ENCODE measurements at places on chromosomes 1 and 21.

DNA sequence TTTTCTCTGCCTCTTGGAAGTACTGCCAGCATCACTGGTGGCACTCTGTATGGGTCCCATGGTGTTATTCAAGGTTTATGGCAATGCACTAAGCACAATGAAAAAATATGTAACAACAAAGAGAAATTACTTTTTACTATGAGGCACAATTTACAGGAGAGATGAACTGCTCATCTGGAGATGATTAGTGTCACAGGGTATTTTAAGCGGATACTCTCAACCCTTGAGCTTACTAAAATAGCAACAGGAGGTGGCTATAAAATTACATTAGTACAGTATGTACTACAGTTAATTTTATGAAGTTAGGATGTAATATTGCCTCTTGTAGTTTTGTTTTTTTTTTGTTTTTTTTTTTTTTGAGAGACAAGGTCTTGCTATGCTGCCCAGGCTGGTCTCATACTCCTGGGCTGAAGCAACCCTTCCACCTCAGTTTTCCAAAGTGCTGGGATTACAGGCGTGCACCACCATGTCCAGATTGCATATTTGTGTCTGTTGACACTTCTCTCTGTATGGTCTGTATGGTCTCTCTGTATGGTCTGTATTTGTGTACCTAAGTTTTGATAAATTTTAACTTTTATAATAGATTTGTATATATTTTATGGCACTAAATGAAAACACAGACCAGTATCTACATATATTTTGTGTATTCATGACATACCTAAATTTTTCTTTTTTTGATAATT, 175.6 kb upstream of the HP1BP3 start:
- no peak for ATAC-seq

DNA sequence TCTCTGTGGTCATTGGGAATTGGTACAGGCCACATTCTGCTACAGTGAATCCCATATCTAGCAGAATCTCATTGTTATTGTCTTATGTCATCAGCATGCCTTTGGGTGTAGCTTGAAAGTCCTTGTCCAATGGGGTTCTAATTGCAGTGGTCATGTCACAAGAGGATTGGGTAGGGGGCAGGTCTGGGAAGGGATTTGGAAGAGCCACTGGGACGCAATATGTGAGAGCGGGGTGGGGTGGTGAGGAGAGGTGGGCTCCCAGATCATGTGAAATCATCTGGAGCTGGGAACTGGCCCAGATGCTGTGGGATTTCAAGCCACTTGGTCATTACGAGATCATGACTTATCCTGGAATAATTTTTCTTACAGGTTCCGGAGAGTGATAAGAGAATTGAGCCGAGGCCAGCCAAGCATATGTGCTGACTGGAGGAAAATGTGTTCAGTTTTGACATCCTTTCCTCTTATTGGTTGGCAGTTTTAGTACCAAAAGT, 16.3 kb downstream of the CNIH3 start:
- no peak for ATAC-seq

DNA sequence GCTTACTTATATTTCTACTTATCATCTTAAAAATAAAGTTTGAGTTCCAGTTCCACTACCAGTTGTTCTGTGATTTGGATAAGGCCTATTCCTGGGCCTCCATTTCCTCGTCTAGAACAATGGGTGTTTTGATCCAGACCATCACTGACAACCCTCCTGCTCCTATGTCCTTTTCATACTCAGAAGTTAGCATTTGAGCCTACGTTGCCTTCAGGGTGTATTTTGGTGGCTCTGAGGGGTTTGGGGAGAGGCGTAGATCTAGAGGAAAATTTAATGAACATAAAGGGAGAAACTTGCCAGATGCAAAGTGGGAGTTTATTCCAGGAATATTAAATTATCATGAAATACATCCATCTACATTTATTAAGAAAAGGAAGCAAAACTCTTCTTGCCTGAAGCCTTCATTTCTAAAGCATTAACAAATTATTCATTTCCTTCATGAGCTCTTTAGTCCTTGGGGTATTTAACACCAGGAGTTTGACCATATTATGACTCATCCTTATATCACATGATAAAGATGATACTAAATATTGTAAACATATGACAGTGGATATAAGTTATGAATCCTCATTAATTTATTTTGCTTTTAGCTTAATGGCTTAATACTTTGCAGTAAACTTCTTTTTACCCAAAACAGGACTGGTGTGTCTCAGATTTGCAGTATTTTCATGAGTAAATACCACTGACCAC, 47.2 kb upstream of the SYT14 start:
- no peak for ATAC-seq

DNA sequence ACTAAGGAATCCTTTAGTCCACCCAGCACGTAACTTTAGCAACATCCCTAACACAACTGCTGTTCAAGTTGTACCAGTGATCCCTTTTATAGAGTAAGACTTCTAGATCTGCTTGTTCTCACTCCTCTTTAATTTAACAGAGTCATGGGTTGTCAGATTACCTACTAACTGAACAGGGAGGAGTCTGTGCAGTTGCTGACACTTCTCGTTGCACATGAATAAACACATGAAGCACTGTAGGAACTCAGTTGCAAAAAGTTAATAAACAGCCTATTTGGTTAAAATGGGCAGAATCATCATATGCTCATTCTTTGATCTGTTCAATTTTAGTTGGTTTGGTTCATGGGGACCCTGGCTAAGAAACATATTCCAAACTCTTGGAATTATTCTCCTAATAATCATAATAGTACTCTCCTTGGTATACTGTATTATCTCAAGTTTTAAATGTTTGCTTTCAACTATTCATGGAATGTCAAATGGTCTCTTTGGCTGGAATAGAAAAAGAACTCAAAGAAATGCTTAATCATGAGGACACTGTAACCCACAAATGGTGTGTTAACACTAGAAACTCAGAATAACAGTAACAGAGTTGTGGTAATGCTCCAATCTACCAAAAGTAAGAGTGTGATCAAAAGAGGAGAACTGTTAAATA, 15.6 kb downstream of the PLPPR5 start:
- ATAC-seq: no peak

GRCh38 chr1:89578151-89578550, 53.5 kb downstream of the LRRC8B start:
- ATAC-seq: no peak

DNA sequence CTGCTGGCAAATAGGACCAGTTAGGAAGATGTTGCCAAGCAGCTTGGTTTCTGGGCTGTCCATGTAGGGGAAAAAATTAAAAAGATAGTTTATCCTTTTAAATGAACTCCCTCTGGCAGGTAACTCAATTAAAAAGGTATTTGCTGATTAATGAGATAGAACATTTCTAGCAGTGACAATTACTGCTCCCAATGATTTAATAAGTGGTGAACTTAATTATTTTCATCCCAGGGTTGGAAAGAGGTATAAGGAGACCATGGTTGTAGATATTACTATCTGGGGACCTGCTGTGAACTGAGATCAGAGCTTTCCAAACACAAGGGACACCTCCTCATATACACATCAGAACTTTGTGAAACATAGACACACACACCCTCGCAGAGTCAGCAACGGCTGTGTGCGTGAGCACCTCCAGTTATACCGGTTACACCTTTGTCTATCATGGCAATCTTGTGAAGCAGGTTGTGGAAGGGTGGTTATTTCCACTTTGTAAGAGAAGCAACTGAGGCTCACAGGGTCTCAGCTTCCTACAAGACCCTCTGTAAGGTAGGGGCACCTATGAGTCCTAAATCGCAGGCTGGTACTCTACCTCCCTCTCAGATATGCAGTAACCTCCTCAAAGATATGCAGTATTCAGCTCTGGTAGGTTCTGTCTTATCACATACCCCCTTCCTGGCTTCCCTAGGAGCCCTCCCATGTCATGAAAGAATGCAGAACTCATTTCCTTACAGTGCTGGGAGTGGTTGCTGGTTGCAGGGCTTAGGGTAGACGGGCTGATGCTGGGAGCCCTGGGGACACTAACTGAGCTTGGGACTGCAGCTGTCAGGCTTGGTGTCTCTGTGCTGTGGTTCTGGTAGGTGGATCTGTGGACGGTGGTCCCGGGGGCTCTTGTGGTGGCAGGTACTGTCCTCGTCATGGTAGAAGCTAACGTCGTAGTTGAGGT, 18.5 kb upstream of the MAGOH start:
- ATAC-seq: no peak

- no peak for ATAC-seq
Measured at GRCh38 chr1:181219938-181220337, 131.4 kb downstream of the IER5 start.

DNA sequence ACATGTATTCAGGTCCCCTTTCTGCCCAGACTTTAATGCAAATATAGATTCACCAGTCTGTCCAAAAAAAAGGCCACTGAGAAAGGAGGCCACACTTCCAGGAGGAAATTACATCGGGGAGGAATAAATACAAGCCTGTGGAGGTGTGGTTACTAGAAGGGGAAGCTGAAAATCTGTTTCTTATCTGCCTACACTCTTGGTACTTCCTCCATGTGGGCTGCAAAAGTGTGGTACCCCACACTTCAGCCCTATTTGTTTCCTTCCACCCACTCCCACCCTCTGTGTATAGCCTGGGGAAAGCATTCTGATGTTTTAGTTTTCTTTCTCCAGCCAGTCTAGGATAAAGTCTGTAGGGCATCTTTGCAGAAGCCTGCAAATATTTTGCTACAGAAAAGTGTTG, 38.4 kb downstream of the UTP25 start:
- no peak for ATAC-seq

DNA sequence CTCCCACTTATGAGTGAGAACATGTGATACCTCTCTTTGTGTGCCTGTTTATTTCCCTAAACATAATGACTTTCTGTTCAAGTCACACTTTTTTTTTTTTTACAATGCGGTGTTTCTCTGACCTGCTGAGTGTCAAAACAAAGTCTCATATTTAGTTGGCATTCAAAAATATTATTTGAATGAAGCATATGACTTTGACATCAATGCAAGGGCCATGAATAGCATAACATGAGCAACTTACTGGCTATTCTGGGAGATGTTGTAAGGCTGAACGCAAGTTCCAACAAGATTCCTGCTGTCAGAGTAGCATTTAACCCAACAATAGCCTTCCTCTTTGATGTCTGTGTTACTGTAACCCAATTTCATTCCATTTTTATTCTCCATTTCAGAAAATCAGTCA, 2.0 kb upstream of the KRTAP19-1 start:
- ATAC-seq: no peak

DNA sequence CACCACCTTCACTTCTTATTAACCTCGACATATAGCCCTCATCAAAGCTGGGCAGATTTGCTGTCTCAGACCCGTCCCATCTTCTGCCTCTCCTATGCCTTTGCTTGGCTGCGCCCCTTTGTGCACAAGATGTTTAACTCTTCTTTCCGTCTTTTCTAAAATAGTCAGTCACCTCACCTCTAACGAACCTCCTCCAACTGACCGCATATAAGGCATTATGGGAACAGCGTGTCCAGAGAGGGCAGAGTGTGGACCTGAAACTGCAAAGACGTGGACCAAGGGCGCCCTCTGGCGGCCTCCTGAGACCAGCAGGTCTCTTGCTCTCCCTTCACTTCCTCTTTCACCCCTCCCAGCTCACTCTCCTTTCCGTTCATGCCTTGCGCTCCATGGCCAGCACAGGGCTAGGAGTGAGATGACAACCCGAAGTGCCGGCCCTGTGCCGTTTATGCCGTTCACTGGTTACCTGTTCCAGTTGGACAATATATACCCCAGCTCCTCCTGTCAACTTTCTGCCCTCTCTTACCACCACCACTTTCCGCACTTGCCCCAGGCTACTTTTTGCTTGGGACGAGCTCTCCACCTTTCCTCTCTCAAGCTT, 2.5 kb upstream of the METTL25B start:
- peak; percentile 67 for ATAC-seq

GRCh38 chr21:42140196-42140934, 69.2 kb downstream of the UMODL1 start:
- no peak for ATAC-seq

DNA sequence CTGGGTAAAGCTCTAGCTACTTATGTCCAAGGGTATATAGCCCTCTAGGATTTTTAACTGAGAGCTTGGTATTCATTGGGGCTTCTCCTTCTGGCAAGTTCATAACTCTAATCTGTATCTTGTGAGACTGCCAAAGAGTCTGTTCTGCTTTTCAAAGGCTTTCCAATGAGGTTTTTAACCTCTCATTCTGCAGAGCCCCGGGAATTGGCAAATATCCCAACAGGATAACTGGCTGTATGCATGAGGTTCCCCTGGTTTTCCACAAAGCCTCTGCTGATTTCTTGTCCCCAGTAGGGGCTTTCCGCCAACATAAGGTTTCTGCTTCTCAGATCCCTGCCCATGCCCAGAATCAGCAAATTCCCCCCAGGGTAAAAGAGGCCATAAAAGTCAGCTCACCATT, 40.9 kb downstream of the RPL5 start:
- ATAC-seq: no peak

DNA sequence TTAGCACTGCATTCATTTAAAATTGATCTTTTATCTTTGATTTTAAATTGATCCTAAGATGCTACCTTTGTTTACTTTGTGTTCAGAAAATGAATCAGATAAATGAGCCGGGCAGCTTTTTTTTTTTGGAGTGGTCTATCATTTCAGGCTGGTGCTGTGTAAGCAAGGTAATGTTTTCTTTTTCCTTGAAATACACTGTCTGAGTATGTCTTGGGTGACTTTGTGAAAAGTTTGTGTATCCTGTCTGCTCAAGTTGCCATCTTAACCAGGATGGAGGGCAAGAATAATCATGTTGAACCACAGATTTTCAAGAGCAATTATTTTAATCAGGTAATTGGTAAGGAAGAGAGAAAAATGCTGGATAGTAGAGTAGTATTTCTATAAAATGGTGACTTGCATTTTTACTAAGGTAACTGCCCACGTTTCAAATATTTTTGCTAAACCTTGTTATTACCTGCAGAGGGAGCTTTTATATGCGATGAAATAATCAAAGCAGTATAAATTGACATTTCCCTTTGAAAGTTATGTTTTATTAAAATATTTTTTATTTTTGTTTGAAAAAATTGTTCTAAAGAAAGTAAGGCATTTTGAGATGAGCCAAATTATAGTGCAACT, 11.1 kb downstream of the ADGRL2 start:
- no peak for ATAC-seq

All from stimulated activated memory B cell treated with anti-CD40 and anti-IgM and Interleukin-4, amounts not matched to agents 10 μg/mL and 1 μg/mL and 100 μg/mL, for 72 hours (primary cell).